ENCODE measurements at places on chromosomes 2 and 18.

DNA sequence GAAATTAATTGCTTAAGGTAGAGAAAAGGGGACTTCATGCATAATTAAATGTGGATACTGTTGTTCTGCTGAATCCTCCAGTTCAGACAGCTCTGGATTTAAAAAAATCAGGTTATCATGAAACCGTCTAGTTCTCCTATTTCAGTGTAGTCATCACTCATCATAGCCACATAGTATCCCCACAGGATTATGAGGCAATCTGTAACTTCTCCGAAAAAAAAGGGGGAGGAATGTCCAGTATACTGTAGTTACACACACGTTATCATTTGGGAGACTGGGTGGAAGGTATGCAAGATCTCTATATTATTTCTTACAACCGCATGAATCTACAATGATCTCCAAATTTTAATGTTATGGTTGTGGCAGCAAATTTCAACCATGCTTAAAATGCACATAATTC is 114.0 kb downstream of the HIBCH start:
- DNase-seq = no peak

GRCh38 chr2:195411219-195411687 is 245.8 kb upstream of the SLC39A10 start:
- no peak for DNase-seq

DNA sequence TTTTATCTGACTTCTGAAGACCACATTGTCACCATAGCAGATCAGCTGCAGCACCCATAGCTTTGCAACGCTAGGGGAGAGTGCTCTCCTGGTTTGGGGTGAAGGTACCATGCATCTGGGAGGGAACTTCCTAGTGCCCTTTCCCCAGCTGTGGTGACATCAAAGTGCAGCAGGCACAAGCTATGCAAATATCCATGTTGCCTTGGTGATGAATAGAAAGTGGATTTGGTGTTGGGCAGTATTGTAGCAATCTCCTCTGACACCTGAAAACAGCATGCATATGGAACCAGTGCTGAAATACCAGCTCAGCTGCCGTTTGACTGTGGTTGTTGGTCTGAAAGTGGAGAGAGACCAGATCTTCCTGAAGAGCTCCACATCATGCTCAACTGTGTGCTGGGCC is 37.1 kb downstream of the BCL2L11 start:
- DNase-seq = no peak

DNA sequence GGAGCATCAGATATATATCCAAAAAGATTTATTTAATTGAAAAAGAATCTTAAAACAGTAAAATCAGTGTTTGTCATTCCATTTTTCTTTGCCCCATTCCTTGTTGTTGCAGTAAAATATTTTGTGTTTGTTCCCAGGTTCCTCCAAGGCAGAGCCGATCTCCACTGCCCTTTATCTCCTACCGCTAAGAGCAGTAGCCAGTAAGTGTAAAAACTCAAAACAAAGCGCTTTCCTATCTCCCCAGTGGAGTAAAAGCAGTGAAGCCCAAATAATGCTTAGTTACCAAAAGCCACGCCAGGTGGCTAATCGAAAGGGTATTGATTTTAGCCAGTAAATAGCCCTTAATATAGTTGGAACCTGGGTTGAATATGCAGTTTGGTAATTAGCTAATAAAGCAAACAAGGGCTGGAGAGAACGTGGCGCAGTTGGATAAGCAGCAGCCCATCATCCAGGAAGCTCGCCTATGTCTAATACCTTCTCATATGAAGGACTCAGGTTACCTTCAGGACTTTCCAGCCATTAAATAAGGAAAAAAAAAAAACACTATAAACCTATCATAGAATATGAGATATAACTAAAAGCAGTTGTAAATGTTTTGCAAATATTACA is 12.4 kb upstream of the GPD2 start:
- no peak for DNase-seq

GRCh38 chr18:35803551-35803950 is 168.9 kb upstream of the RMP24 start:
- DNase-seq = no peak

DNA sequence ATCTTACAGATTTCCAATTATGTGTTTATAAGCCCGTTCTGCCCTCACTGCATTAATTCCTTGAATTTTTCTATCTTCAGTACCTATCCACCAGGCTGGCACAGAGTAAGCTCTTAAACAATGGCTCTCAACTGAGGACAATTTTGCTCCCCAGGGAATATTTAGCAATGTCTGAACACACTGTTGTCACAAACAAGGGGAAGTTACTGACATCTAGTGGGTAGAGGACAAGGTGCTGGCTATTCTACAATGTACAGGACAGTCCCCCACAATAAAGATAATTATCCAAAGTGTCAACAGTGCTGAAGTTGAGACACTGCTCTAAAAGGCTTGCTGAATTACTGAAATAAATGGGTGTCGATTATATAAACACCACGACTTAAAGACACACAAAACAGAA is 5.0 kb downstream of the NDUFS1 start:
- DNase-seq = no peak

DNA sequence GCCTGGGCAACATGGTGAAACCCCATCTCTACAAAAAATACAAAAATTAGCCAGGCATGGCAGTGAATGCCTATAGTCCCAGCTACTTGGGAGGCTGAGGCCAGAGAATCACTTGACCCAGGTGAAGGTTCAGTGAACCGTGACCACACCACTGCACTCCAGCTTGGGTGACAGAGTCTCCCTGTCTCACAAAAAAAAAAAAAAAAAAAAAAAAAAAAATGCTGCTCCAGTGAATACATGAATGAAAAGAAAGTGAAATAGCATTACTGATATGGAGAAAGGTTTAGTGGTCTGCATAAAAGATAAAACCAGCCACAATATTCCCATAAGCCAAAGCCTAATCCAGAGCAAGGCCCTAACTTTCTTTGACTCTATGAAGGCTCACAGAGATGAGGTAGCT is 44.5 kb downstream of the METTL8 start:
- no peak for DNase-seq

GRCh38 chr2:234251326-234252271 is 201.1 kb downstream of the SPP2 start:
- no peak for DNase-seq

- DNase-seq = no peak
These were observed 226.8 kb upstream of the CHST9 start for GRCh38 chr18:27411911-27412310.

GRCh38 chr2:206011795-206012194 is 74.2 kb downstream of the INO80D start:
- no peak for DNase-seq

- peak; percentile 38 for DNase-seq
These were observed at the start of gene CLIP4 for GRCh38 chr2:29114946-29115609. CLIP4 (plus strand) TSS chr2:29115415; CDS start chr2:29121389, 5,974 bp downstream.

DNA sequence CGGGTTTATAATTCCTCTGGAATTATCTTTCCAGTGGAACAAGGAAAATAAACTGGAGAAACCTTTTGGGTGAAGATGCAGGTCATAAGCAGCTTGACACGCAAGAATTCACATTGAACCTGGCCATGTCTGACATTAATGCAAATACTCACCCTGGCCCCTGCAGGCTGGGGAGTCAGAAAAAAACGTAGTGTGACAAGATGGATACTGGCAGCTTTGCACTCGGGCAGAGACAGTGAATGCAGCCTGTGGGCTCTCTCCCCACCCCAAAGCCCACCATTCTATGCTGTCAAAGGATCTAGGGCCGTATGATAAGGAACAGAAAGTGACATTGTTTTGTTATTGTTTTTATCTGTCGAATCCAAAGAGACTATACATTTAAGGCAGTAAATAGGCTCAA is 223.1 kb downstream of the RBM43 start:
- DNase-seq = no peak

DNA sequence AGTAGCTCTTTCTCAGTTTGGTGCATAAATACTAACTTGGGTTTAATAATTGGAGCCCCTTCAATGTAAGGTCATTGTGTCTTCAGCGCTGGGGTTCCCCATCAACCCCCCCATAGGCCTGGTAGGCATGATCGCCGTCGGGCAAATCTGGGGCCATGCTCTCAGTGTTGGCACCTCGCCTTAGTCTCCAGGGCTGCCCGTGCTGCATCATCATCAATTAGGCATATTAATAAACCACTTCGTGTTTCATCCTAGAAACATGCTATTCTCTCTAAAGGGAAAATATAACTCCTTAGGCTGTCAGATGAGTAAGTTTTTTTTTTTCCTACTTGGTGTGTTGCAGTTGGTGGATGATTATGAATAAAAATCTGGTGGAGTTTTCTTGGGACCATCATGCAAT is 96.7 kb upstream of the IL1R2 start:
- no peak for DNase-seq

GRCh38 chr2:191246820-191247380 is 1.7 kb downstream of the MYO1B start:
- DNase-seq = no peak

GRCh38 chr2:220915092-220915623 is 656.9 kb downstream of the EPHA4 start:
- no peak for DNase-seq

DNA sequence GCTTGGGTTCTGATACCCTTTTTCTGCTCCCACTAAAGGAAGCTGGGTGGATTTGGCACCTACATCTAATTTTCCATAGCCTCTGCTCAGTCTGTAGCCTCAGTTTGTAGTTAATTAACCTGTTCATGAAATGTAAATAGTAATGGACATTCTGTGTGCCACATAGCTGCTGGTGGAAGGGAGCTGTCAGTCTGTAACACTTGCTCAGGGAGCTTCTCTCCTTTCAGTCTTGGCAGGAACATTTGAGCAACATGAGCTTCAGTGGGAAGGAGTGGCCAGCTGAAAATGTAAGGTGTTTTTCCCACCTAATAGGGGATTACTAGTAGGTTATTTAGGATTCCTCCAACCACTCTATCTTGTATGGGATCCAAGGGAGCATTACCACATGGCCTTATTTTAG is 203.4 kb downstream of the ASXL3 start:
- no peak for DNase-seq

GRCh38 chr2:111072220-111072871 is 48.4 kb upstream of the BCL2L11 start:
- no peak for DNase-seq

- no peak for DNase-seq
These were observed 113.2 kb downstream of the GYPC start for GRCh38 chr2:126769118-126769517.

DNA sequence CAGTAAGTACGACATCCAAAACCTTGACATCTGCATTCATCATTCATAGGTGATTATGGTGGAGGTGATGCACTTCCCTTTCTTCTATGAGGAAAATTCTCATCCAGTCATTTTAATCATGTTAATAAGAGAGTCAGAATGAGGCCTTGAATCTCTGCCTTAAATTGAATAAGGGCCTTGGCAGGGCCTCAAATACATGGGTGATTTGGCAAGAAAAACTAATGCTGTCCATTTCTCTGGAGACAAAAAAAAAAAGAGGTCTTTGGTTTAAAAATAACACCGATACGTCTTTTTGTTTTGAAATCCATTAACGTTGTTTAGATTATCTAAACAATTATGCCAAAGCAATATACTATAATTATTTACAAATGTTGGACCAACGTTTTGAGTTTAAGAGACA is 8.1 kb downstream of the COLEC12 start:
- no peak for DNase-seq

DNA sequence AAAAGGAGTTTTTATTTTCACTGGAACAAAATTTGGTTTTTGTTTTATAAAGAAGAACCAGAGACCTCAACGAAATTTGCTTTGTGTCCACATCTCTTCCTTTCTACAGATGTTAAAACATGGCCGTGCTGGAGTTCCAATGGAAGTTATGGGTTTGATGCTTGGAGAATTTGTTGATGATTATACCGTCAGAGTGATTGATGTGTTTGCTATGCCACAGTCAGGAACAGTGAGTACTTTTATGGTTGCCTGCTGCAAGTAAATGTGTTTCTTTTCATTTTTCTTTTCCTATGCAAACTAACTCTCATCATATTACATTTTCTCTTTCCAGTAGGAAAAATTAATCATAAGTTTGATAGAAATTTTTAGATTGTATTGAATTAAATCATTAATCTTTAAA is 48.4 kb upstream of the TBR1 start:
- no peak for DNase-seq

DNA sequence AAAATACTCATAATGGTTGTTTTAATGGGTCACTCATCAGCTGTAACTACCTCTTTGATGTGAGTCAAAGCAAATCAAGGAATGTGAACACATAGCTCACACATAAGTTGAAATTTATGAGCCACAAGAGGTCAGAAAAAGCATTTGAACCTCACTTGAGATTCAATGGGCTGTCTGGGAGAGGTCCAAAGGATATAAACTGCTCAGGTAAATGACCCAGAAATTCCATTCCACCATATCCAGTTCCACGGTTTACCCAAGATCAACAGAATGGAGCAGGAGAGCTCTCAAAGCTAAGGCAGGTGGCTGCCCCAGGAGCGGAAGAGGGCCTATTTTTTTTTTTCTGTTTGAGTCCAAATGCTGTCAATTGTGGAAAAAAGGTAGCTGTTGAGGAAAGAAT is 464.1 kb downstream of the TNS1 start:
- DNase-seq = no peak

DNA sequence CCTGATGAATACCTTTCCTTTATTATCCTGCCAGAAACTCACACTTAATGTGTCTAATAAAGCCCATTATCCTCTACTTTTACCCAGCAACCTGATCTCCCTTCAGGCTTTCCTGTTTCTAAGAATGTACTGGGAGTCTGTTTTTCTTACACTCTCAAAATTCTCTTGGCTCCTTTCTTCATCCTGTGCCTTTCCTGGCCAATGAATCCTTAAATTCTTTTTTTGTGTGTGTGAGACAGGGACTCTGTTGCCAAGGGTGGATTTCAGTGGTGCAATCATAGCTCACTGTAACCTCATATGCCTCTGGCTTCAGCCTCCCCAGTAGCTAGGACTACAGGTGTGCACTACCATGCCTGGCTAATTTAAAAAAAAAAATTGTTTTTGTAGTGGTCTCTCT is 72.7 kb downstream of the MAP2 start:
- no peak for DNase-seq

GRCh38 chr2:201167546-201167945 is 15.4 kb upstream of the CASP10 start:
- DNase-seq = no peak

DNA sequence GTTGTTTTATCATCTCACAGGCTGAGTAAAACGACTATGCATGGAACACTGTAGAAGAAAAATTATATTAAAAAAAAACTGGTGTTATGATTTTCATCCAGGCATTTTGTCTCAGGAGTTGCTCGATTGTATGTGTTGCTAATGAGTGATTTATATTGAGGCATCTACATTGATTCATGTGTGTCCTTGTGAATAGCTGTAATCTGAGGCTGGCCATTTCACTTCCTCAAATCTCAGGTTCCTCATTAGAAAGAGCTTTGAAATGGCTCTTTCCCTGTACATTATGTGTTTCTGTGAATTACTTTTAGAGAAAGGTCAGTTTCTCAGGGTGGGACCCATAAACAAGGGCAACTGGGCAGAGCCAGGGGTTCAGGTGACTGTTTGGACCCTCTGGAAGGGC is 2.3 kb downstream of the IL18R1 start:
- no peak for DNase-seq

GRCh38 chr18:59311631-59312030 is 6.8 kb downstream of the CPLX4 start:
- no peak for DNase-seq

- peak; percentile 68 for DNase-seq
These were observed 222.1 kb downstream of the MTX2 start for GRCh38 chr2:176491172-176491904.

Data from tibial nerve (tissue), 4 donors.